ENCODE measurements at places on chromosomes 12 and 14.

GRCh38 chr12:59834659-59835474, 239.0 kb downstream of the SLC16A7 start:
- DNase-seq: peak; percentile 37

GRCh38 chr14:58749066-58749669, 111.4 kb downstream of the DACT1 start:
- DNase-seq: no peak

GRCh38 chr12:49019120-49019430, 499 bp upstream of the PRKAG1 start:
- peak; percentile 16 for DNase-seq

DNA sequence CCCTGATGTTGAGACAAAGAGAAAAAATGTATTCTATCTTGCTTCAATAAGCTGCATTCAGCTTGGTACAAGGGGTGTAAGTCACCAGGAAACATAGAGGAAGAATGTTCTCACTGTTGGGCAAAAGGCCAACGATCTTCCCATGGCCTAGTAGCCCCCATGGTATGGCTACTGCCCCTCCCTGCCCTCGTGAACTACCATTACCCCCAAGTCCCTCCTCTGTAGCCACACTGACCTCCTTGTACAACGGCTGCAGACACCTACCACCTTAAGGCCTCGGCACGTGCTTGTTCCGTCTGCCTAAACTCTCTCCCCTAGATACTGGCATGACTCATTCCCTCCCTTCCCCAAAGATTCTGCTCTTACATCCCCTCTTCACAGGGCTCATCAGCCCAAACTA, 81.9 kb upstream of the ANO2 start:
- DNase-seq: no peak

DNA sequence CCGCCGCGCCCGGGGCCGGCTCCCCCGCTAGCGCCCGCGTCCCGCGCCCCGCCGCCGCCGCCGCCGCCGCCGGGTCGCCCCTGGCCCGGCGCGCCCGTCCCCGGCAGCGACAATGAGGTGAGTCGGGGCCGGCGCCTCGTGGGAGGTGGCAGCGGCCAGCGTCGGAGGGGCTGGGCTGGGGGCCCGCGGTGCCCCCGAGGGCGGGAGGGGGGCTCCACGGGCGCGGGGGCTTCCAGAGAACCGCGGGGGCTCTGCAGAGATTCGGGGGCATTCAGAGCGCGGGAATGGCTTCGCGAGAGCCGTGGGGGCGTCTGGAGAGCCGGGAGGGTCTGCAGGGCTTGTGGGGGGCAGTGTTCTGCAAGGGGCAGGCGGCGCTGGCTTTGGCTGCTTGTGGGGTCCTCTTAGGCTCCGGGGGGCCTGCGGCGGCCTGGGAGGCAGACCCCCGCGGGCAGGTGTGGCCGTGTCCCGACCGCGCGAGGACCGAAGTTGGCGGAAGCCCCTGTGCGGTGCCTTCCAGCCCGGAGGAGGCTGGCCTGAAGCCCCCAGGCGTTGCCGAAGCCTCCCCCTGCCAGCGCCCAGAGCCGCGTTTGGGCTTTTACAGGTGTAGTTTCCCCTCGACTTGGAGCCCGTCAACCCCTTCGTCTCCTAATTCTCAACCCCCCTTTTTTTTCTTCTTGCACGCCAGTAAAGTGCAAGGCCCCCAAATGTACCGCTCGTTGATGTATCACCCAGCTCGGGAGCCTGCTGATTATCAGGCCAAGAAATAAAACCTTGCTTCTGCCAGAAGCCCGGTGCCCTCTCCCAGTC, 93.1 kb upstream of the EVL start:
- no peak for DNase-seq

- peak; percentile 87 for DNase-seq
Observed at GRCh38 chr12:12327802-12328201, 22.2 kb downstream of the MANSC1 start.

- peak; percentile 16 for DNase-seq
Observed at GRCh38 chr12:32502693-32503502, 103.5 kb downstream of the FGD4 start.

DNA sequence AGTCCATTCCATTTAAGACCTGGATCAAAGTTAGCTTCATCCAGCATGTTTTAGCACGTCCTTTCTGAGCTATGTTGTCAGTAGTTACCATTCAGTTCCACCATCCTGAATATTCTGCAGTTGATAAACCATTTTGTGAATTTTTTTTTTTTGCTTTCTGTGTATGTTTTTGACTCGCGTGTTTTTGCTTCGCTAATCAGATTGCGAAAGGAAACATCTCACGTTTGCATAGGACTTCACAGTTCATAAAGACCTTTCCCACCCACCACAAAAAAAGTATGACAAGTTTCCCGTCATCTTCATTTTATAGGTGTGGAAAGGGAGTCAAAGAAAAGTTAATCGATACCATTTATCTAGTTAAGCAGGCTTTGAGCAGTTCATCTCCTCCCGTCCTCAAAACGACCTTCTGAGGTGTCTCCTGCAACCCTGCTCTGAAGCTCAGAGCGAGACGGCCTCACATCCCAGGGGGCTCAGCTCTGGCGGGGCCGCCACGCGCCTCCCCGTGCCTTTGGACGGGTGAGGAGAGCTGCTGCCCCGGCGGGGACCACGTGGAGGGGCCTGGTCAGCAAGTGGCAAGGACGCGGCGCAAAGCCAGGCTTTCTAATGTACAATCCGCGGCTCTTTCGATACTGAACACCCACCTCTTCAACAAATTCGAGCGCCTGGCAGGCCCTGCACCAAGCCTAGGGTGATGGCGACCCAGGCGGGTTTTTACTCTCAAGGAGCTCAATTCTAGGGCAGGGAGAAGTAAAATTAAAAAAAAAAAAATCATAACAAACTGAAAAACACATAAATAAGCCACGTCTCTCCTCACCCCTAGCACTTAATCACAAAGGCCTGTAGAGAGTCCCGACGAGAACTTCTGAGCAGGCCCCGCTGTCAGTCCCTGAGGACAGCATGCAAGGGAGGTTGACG, 988 bp upstream of the TMEM263 start:
- no peak for DNase-seq

- peak; percentile 23 for DNase-seq
Observed at GRCh38 chr14:22122227-22122818, 448.7 kb upstream of the OR4E1 start.

DNA sequence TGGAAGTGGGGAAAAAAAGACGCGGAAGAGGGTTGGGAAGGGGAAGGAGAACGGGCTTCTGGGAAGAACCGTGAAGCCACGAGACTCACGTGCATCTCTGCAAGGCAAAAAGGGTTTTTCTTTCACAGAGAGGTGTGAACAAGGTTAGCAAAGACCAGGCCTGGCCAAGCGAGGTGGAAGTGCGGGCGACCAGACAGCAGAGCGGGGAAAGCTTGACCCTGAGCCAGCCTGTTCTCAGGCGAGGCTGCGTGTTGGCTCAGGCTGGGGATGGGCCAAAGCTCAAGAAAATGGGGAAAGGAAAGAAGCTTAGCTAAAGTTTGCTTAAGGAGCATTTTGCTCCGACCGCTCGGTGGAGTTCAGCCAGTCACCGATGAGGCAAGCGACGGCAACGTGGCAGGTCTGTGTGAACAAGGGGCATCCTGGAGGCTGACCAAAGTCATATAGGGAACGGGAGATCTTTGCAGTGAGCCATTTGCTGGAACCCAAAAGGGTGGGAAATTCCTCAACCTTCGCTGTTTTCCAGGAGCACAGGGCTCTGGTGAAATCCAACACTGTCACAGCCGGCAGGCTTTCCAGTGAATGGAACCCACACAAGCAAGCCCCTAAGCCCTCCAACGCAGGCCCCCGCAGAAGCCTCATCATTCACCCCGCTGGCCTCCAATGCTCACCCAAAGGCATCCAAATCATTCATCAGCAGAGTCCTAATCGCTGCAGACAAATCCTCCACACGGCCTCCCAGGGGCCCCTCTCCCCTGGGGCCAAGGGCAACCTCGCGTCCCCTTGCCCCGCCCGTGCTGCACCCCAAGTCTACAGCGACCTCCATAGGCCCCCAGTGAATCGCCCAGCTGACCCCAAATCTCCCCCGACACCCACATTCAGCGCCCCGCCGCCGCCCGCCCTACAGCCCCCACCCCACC, 754 bp downstream of the ZNF605 start:
- DNase-seq: peak; percentile 84

GRCh38 chr14:57293866-57294837, 25.4 kb downstream of the AP5M1 start:
- DNase-seq: peak; percentile 12

GRCh38 chr14:30195941-30196340, 268.3 kb upstream of the PRKD1 start:
- DNase-seq: no peak

- no peak for DNase-seq
Observed at GRCh38 chr14:81449114-81449513, 49.0 kb upstream of the STON2 start.

GRCh38 chr12:13000616-13000924, 505 bp upstream of the HEBP1 start:
- DNase-seq: peak; percentile 73

DNA sequence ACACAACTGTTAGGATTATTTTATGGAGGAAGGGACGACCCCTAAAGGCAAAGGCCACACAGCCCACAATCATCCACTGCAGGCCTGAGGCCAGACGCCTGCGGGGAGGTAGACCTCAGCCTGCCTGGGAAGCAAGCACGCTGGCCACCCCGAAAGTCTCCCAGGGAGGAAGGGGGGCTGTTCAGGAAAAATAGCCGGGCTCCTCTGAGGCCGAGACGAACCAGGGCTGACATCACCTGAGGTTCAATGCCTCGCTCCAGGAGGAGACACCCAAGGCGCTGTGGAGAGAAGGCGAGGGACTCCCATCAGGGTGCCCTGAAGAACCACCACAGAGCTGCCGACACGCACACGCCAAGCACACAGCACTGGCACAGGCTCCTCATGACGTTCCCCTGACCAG, 127.4 kb downstream of the PIWIL1 start:
- DNase-seq: no peak

- peak; percentile 11 for DNase-seq
Observed at GRCh38 chr14:67941456-67942018, 122.0 kb downstream of the RAD51B start.

- DNase-seq: no peak
Observed at GRCh38 chr14:61331992-61332657, 10.7 kb downstream of the PRKCH start.

GRCh38 chr14:35534208-35534872, 376 bp downstream of the INSM2 start:
- peak; percentile 2 for DNase-seq

DNA sequence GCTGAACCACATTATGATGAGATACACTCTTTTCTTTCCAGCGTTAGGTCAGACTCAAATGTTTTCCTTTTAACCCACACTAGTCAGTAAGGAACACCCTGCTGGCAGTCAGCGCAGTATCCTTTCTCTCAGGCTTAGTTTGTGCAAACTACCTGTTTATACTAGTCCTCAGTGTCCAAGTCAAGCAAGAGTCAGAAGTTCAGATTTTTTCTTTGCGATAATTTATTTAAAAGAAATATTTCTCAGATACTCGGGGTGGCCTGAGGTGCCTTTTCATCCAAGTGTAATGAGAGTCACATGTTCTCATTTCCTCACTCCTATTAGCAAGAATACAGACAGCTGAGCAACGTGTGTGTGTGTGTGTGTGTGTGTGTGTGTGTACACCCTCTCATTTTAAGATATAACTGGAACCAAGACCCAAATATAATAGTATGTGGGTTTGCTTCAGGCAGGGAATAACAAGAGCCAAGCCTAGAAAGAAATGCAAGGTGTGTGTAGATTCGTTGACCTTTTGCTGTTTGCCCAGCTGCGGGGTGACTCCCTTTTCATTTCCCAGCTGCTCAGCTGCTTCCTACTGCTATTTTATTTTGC, 182.7 kb downstream of the KICS2 start:
- DNase-seq: no peak

- DNase-seq: no peak
Observed at GRCh38 chr14:68395604-68396003, 397.3 kb downstream of the ZFP36L1 start.

GRCh38 chr14:85579942-85580341, 50.0 kb downstream of the FLRT2 start:
- DNase-seq: no peak

- no peak for DNase-seq
Observed at GRCh38 chr12:123143736-123144461, 7.0 kb downstream of the PITPNM2 start.

- DNase-seq: no peak
Observed at GRCh38 chr14:95467232-95467631, 49.2 kb downstream of the SYNE3 start.

DNA sequence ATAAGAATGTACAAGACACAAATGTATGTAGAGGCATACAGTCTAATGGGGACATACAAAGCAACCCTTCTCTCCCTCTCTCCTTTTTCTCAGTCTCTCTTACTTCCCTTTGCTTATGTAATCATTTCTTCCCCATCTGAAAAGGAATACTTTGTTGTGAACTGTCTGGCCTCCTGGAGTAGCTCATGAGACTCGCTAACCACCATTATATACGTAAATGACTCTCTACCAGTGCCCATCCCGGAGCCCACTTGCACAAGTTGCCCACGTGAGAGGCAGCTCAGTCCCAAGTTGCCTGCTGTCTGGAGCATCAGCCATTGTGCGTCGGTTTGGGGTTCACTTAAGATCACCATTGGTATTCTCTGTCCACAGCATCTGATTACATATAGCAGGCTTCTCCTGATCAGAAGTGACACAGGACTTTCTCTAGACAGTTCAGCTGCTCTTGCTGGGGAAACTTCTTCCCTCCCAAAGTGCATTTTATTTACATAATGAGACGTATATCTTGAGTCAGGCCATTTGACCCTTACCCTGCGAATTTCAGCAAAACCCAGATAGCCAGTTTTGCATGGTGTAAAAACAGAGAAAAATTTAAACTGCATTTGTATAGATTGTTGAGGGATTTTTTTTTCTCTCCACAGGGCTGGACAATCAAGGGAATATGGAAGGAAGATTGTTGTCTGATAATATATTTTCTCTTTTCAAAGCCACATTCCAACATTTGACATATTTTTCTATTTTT, 220.7 kb upstream of the EGLN3 start:
- no peak for DNase-seq

DNA sequence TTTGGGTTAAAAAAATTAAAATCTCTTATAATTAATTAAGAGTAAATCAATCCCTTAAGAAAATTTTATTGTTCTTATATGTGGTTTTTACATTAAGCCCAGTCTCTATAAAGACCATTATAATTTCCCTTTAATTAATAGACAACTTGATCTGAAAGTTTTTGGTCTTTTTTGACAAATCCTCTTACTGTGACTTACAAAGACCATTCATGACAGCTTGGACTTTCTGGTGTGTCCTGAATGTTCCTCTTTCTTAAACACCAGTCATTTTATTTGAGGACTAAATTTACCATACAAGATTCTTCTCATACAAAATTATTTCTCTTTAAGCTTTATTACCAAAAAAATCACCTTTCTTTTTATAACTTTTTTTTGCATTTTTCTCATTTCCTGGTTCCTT, 368.3 kb downstream of the ADGRD1 start:
- peak; percentile 40 for DNase-seq

DNA sequence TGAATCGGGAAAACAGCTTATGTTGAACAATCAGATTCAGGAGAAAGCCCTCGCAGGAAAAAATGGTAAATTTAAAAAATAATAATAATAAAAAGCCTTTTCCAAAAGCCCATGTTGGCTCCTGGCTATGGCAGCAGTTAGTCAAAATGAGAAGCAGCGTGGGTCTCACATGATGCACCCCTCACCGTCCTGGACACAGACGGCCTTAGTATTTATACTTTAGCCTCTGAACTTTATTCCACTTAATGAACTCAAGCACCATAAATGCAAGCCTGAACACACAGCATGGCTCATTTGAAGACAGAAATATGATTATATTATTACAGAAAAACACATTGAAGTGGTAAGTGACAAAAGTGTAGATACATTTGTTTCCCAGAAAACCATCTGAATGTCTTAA, 160.9 kb downstream of the RIMBP2 start:
- DNase-seq: no peak

GRCh38 chr14:21025371-21026273, 761 bp upstream of the NDRG2 start:
- peak; percentile 82 for DNase-seq
